ENCODE measurements at places on chromosomes 2 and 18.
A peak's percentile ranks its signal among the peaks of the same experiment; 100 is the strongest.

GRCh38 chr2:102790091-102790455 is 28.2 kb downstream of the TMEM182 start:
- DNase-seq = no peak

DNA sequence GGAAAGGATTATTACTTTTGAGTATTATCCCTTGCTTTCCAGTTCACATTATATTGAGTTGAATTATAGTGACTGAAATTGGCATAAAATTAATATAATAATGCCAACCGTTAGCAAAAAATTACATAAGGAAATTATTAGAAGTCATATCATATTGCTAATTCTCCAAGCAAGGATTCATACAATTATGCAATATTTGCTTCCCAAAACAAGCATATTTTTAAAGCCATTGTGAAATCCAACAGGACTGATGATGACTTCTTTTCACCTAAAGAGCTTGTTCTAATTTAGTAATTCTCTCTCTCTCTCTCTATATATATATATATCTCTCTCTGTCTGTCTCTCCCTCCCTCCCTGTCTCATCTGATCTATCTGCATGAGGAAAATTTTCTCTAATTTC is 283.5 kb downstream of the DSEL start:
- no peak for DNase-seq

DNA sequence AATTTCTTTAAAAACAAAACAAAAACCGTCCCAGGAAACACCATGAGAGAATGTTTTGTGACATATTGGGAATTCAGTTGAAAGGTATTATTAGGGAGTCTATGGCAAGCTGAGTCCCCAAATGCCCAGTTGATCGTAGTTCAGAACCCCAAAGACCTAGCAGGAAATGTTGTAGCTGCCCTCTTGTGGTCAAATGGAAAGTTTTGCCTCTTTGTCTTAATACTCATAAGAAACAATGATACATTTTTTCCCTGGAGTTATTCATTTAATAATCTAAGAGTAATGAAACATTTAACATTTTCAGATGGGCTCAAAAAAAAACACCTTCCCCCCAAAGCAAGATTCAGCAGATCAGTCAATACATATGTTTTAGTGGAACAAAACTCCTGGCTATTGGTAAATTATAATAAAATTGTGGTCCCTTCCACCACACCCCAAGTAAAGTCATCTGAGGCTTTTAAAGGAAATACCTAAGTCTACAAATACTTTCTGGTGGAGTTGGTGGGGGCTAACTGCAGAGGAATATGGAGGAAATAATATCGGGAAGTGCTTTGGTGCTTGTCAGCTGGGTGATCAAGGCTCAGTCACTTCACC is 37.8 kb upstream of the EFEMP1 start:
- peak; percentile 24 for DNase-seq

DNA sequence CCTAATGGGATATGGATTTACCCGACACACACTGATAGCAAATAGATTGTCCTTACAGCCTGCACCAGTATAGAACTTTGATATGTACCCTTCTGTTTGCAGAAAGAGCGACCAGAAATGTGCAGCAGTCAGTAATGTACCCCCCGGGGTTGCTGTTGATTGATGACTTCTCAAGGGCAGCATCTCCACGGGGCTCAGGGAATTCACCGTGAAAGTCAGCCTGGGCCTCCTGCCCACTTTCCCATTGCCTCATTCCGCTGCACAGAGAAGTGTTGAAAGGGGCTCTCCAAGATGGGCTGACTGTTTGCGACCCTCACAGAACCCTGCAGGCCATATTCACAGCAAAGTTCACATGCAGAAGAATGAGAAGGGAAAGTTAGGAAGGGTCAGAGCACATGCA is 241.3 kb downstream of the PRKCE start:
- DNase-seq = no peak

DNA sequence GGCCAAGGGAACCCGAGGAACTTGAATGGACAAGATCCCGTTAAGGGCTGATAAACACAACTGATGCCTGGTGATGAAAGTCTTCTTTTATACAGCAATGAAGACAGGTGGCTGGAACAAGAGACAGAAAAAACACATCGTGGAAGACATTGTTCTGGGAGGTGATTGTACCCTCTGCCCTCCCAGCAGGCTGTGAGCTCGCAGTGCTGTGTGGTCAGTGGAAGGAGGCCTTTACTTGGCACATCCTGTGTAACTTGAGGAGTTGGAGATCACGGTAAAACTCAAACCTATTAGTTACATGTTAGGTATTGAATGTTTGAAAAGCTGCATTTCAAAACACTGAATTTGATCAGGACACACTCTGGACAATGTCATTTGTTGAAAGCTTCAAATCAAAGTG is 249.9 kb upstream of the EPAS1 start:
- no peak for DNase-seq

DNA sequence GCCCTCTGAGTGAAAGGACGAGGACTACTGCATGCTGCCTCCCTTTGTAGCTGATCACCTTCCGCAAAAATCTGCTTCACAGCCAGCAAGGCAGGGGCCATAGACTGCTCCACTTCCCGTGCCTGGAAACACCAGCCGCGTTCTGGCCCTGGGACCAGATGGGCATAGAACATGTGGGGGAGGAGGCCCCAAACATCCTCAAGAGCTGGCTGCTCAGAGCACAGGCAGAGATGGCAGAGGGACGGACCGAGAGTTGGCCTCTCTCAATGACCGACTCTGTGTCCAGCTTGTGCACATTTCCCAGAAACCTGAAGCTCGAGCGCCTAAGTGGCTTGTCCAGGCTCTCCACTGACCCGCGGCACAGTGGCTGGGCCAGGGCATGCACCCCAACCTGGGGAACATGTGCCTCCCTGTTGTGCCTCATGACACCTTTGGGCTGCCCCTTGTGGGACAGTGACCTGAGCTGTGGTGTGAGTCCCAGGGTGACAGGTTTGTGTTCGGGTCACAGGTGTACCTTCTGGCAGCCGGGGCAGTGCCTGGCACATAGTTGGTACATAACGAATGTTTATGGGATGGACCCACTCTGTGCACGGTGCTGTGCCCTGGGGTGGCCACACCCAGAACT is 9.1 kb downstream of the KCNF1 start:
- no peak for DNase-seq

GRCh38 chr18:36153203-36153602 is 23.5 kb downstream of the ELP2 start:
- DNase-seq = no peak

DNA sequence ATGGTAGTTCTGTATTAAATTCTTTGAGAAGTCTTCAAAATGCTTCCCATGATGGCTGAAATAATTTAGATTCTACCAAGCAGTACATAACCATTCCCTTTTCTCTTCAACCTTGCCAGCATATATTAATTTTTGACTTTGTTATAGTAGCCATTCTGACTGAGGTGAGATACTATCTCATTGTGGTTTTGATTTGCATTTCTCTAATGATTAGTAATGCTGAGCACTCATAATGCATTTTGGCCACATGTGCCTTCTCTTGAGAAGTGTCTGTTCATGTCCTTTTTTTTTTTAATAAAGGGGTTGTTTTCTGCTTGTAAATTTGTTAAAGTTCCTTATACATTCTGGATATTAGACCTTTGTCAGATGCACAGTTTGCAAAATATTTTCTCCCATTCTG is 173.9 kb downstream of the CALCRL start:
- no peak for DNase-seq

GRCh38 chr2:129702416-129703176 is 276.9 kb upstream of the RAB6C start:
- no peak for DNase-seq

DNA sequence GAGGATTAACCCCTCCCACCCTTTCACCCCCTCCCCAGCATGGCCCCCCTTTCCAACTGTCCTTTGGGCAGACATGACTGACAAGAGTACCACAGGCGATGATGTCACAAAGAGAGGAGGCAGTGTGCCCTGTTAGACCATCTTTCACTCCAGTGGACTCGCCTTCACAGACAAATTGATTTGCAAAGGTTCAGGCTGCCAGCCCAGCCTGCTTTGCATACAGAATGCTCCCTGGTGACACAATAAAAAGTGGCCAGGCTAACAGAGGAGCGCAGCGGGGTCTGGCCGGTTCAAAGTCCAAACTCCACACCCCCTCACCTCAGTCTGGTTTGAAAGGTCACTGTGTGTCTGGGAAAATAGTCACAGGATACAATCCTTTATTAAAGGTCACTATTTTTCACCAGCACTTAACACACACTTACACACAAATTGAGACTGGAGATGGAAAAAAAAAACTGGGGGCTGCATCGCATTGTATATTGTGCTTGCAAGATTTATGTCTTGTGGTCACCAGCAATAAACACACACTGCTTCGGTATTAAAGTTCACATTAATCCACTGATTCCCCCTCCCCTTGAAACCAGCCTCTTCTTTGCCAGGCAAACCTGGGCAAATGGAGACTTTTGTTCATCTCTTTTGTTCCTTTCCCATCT is 236.9 kb downstream of the BCL11A start:
- no peak for DNase-seq

- DNase-seq = no peak
Measured at GRCh38 chr2:237509905-237510304, 22.9 kb downstream of the MLPH start.

DNA sequence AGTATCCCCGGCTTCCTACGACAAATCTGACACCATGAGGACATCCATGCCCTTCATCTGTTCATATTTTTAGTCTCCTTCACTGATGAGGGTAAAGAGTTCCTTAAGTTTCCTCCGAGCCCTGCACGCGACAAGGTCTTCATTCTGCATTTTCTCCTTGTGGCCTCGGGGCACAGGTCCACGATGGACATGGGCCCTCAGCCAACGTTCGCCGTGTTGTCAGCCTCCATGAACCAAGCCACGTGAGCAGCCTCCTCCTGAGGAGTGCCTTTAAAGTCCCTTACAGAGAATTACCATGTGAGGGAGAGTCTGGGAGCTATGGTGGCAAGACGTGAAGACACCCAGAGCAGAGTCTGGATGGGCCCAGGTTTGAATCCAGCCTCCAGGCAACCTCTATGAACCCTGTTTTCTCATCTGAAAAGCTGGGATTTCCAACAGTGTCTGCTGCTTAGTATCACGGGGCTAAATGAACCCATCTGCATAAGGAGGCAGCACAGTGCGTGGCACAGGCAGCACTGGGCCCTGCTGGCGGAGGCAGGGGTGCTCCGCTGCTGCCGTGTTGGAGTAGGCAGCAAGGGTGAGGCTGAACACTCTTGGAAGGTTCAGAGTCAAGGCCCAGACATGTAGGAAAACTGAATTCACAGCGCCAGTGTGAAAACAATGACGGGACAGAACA is 54.1 kb downstream of the EIPR1 start:
- no peak for DNase-seq

GRCh38 chr2:153890576-153890975 is 18.9 kb downstream of the GALNT13 start:
- no peak for DNase-seq

GRCh38 chr2:196337208-196337953 is 166.0 kb upstream of the STK17B start:
- no peak for DNase-seq

- no peak for DNase-seq
Measured at GRCh38 chr2:46967990-46968647, 52.5 kb upstream of the MCFD2 start.

DNA sequence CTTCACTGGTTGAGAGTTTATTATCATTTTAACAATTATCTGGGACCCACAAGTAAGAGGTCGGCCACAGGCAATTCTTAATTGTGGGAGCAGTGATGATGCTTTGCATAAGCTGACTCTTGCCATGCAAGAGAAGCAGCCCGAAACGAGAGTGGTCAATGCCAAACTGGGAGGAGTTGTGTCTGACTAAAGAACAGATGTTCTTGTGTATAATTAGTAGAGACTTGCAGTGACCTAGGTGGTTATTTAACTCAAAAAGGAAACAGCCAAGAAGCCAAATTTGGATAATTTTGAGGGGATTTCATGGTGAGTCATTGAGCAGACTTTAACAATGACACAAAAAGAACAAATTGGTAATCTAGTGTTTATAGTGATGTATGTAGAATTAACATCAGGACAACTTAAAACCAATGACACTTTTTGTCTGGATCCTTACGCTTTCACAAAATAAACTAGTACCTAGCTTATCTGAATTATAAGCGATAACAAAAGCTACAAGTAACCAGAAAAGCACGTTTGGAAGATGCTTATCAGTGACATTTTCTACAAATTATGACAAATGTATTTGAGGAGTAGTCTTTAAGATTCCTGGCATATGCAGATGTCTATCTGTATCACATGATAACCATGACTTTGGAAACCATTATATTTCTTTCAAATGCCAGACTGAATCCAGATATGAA is 184.7 kb upstream of the DLGAP1 start:
- DNase-seq = no peak

- DNase-seq = no peak
Measured at GRCh38 chr2:232088771-232089170, 127.3 kb downstream of the DIS3L2 start.

DNA sequence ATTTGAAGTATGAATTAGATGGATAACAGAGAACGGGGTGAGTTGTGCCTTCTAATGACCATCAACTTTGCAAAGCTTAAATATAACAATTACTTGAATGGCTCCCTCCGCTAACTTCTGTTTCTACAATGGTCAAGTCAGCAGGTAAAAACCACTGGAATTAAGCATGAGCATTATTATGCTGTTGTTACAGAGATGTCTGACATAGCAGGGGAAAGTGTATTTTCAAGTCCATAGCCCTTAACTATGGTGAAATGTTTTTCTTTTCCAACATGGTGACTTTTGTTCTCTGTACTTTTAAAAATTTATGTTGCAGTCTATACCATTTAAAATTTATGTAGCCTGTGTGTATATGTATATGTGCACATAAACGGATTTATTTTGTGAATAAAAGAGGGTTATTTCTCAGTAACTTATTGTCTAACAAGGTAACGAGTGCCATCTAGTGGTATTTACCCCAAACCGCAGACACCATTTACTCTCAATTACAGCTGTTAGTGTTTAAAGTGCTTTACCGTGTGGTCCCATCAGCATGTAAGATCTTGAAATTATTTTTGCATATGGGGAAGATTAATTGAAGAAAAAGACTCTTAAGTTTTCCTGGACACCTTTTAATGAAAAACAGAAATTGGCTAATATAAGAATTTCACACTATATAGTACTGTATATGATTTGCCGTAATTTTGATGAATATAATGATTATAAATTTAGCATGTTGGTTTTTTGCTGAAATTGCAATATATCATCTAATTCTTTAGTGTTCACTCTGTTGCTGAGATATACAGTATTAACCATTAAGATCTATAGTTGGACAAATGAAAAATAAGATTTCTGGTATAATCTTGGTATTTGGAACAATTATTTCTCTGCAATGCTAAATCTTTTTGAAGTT is 78.2 kb downstream of the UBE2E3 start:
- peak; percentile 11 for DNase-seq

DNA sequence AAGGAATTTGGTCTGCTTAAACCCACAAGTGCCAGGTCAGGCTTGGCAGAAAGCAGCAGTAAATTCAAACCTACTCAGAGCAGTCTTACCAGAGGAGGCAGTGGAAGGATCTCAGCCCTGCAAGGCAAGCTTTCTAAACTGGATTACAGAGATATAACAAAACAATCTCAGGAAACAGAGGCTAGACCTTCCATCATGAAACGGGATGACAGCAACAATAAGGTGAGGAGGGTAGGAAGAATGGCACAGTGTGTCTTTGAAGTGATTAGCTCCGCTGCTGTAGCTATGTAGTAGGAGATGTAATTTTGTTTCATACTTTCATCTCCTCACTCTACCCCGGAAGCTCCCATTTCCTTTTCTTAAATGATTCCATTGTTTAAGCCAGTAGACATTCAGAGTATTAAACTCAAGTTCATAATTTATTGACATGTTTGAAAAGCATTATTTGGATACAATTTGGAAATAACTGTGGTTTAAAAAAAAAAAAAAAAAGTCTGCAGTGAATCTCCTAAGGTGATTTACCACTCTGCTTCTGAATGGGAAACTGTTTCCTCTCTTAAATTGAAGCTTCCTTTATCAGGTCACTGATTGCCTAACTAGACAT is 29.4 kb upstream of the DYSF start:
- DNase-seq = no peak

All from NCI-H2171 treated with DMSO at 0.1 percent for 48 hours (cell line).